NCI-H748 treated with DMSO at 0.1 percent for 48 hours (cell line): ENCODE measurements at places on chromosomes 7 and 10.

GRCh38 chr7:100693312-100694097, 545 bp downstream of the GIGYF1 start:
- DNase-seq = no peak

DNA sequence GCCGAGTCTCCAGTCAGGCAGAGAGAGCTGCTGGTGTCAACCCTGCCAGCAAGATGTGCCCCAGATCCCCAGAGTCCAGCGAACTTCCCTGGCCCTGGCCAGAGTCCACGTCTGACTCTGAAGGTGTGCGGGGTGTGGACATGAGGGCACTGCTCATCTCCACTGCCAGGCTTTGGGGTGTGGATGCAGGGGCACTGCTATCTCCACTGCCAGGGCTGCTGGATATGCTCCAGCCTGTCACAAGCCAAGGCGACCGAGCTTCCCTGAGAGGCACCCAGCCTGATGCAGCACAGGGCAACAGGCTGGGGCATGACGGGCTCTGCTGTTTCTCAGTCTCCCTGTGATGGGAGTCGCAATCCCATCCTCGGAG, 596.8 kb downstream of the PTPRN2 start:
- no peak for DNase-seq

- DNase-seq = peak; percentile 46
These were observed 863 bp downstream of the ST8SIA6 start for GRCh38 chr10:17453373-17454091.

GRCh38 chr7:19177269-19177668, 32.0 kb upstream of the FERD3L start:
- DNase-seq = no peak

- DNase-seq = no peak
These were observed 604 bp downstream of the MXI1 start for GRCh38 chr10:110207805-110208613.

- no peak for DNase-seq
These were observed 57.7 kb upstream of the IGFBP3 start for GRCh38 chr7:45978731-45979211.

GRCh38 chr10:6339891-6340290, 137.2 kb downstream of the PFKFB3 start:
- DNase-seq = no peak

DNA sequence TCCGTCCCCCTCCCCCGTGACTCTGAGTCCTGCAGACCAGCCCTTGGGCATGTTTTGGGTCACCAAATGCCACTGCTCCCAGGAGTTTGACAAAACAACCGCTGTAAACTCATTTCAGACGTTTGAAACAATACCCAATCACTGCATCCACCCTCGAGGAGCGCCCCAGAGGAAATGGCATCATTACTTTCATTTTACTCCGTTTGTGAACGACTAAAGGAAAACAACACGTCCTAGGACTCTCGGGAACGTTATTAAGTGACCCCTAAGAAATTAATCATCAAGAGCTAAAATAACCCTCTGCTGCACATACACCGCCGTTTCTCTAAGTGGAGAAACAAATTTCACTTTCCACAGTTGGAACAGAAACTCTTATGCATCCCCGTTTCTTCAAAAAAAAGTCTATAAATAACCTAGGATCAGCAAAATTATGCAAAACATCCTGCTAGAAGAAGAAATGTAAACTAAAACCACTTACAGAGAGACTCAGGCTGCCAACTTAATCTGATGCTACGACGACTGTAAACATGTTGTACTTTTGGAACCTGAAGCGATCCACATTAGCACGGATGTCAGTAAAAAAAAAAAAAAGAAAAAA, 109.9 kb upstream of the EFCAB10 start:
- no peak for DNase-seq

GRCh38 chr7:130874071-130874915, 140.3 kb upstream of the KLF14 start:
- no peak for DNase-seq

DNA sequence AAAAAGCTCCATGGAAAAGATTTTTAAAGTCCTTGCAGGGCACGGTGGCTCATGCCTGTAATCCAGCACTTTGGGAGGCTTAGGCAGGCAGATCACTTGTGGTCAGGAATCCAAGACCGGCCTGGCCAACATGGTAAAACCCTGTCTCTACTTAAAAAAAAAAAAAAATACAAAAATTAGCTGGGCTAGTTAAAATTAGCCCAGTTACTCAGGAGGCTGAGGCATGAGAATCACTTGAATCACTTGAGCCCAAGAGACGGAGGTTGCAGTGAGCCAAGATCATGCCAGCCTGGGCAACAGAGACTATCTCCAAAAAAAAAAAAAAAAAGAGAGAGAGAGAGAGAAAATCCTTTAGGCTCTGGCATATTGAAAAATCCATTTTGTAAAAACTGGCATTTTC, 61.9 kb downstream of the CCDC6 start:
- no peak for DNase-seq

DNA sequence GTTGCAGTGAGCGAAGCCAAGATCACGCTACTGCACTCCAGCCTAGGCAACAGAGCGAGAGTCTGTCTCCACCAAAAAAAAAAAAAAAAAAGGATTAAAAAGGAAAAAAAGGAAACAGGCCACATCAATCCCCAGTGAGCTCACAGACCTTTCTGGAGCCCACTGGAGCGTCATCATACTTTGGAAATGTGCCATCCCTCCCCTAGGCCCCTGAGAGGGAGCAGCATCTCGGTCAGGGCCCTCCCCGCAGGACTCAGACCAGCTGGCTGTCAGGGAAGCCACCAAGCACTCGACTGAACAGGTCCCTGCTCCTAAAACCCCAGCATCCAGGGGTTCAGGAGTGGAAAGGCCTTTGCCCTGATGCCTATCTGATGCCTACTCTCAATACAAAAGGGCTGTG, 97.9 kb upstream of the SH2B2 start:
- no peak for DNase-seq

- DNase-seq = no peak
These were observed 83.8 kb downstream of the ABCA13 start for GRCh38 chr7:48255046-48255445.

GRCh38 chr7:42217053-42217452, 20.0 kb downstream of the GLI3 start:
- DNase-seq = no peak

GRCh38 chr10:121457729-121458128, 140.5 kb downstream of the FGFR2 start:
- DNase-seq = no peak
